ENCODE measurements at places on chromosomes 5 and 9.

- no peak for DNase-seq
These were observed 655 bp downstream of the GRIN1 start for GRCh38 chr9:137139468-137140150.

GRCh38 chr9:6090277-6091210 is 75.1 kb upstream of the RANBP6 start:
- DNase-seq = peak; percentile 44

- DNase-seq = no peak
These were observed 399.5 kb upstream of the TNC start for GRCh38 chr9:115517335-115518075.

DNA sequence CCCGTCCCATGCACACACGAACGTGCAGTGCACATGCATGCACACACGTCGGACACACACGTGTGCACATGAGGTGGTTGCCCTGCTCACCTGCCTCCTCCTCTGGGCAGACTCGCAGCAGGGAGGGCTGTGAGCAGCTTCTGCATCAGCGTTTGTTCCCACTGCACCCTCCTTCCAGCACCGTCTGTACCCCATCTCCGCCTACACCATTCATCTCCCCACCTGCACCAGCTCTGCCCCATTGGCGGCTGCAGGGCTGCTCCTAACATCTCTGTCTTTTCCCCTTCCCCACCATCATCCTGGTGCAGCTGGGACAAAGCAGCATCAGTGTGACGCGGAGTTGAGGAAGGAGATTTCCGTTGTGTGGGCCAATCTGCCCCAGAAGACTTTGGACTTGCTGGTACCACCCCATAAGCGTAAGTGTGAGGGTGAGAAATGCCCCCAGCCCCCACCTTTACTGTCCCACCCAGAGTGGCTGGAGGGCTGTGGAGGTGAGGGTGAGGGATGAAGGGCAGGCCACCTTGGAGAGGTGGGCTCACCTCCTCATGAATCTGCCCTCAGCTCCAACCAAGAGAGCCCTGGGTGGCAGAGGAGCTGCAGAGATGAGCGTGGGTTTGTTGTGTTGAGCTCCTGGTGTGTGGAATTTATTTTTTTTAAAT is 234.6 kb downstream of the CACNA1B start:
- no peak for DNase-seq

- no peak for DNase-seq
These were observed 75.8 kb upstream of the SARDH start for GRCh38 chr9:133813749-133814585.

DNA sequence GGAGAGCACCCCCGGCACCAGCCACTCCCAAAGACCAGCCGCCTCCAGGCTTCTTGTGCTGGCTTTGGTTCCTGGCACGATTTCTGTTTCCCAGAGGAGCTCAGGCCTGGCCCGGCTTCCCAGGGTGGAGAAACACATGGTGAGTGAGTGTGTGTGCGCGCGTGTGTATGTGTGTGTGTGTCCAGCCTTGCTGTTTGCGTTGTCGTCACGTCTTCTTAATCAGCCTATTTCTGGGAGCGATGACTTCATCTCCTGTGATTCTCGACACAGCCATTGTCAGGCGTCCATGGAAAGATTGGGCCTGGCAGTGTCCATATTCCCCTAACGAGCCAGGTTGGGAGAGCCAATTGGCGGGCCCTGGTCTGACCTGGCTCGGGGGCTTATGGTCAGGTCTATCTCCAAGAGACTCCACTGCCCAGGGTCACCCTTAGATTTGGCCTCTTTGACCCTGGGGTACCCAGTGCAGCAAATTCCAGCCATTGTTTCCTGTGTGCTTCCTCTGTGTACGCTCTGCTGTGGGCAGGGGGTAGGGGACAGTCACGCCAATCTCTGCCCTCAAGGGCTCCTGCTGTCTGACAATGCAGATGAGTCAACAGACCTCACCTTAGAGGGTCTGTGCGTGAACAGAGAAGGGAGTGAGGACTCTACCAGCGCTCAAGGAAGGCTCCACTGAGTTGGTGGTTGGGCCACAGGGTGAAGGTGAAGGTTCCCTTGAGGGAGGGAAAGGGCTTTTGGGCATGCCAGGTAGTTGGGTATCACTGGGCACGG is 73.8 kb downstream of the DAB2IP start:
- peak; percentile 45 for DNase-seq

GRCh38 chr5:136084698-136085097 is 47.9 kb upstream of the SMAD5 start:
- no peak for DNase-seq

- DNase-seq = no peak
These were observed 72.2 kb downstream of the SHB start for GRCh38 chr9:37996819-37997217.

DNA sequence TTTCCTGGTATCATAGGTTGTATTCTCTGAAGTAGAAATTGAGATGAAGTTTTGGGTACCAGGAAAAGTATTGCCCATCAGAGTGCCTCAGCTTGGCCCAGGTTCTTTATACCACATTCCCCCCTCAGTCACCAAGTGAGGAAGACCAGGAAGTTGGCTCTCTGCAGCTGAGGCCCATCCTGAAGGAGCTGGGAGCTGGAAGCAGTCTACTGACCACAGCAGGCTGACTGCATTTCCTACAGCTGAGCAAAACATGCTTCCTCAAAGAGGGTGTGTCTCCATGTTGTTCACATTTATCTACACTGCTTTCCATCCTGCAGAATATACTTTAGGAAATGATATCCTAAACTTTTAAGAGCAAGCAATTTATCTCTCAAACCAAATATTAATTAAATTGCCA is 654.6 kb downstream of the ELAVL2 start:
- DNase-seq = no peak

DNA sequence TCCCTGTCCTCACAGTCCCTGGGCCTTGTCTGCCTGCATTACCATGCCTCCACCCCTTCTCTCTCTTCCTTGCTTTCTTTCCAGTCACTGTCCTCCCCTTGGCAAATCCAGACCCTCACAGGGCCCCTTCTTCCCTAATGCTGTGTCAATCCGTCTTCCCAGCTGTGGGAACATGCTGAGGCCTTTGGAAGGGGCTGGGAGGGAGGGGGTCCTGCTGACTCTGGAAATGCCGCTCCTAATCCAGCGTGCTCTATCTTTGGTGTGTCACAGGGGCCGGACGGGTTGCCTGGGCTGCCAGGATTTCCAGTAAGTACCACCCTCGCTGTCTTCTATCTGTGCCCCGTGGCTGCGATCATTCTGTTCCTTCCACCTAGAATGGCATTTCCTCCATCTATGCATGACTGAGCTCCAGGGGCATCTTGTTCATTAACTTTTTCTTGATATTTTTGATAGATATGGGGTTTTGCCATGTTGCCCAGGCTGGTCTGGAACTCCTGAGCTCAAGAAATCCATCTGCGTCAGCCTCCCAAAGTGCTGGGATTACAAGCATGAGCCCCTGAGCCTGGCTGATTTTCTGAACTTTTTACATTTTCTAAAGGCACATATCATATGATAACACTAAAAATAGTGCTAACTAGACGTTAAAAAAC is 64.5 kb upstream of the TGFBR1 start:
- DNase-seq = no peak

- DNase-seq = no peak
These were observed 48.7 kb upstream of the FSD1L start for GRCh38 chr9:105399117-105399516.

GRCh38 chr9:10999646-11000045 is 386.8 kb upstream of the PTPRD start:
- DNase-seq = no peak

- DNase-seq = no peak
These were observed 167.4 kb downstream of the TMEM167A start for GRCh38 chr5:82909771-82910170.

GRCh38 chr9:111904891-111905291 is 8.3 kb downstream of the UGCG start:
- DNase-seq = no peak

DNA sequence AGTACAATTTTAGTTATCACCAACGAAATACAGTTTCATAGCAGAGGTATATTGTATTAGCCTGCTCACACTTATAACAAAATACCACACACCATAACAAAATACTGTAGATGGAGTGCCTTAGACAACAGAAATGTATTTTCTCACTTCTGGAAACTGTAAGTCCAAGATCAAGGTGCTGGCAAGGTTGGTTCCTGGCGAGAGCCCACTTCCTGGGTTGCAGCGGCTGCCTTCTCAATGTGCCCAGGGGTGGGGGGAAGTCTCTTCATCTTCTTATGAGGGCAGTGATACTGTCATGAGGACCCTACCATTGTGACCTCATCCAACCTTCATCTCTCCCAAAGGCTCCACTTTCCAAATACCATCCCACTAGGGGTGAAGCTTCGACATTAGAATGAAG is 30.5 kb upstream of the GADD45G start:
- DNase-seq = no peak

DNA sequence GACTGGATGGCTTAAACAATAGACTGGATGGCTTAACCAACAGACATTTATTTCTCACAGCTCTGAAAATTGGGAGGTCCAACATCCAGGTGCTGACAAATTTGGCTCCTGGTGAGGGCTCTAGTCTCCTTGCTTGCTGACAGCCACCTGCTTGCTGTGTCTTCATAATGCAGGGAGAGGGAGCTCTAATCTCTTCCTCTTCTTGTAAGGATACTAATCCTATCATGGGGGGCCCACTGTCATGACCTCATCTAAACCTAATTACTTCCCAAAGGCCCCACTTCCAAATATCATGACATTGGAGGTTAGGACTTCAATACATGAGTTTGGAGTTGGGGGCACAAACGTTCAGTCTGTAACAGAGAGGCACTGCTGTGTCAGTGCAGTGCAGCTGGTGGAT is 26.4 kb downstream of the FOXD1 start:
- DNase-seq = no peak

DNA sequence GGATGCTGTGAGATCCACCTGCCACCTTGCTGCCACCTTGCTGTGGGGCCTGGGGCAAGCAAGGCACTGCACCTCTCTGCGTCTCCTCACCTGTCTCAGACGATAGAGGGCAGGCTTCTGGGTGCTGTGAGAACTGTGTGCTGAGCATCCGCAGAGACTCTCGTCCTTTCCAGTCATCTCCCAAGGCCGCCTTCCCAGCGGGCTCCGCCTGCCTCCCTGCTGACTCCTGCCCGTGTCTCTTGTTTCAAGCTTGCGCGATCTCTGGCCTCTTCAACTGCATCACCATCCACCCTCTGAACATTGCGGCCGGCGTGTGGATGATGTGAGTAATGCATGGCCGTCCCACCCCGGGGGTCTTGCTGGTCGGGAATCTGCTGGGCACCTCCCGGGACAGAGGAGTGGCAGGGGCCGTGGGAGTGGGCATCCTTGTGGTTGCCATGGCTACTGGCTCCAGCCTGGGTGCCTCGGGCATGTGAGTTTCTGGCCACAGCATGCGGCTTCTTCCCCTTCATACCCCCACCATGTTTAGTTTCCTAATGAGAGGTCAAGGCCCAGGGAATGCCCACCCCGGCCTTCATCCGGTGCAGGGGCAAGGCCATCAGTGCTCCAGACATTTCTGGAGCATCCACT is 3.6 kb downstream of the CACFD1 start:
- no peak for DNase-seq

DNA sequence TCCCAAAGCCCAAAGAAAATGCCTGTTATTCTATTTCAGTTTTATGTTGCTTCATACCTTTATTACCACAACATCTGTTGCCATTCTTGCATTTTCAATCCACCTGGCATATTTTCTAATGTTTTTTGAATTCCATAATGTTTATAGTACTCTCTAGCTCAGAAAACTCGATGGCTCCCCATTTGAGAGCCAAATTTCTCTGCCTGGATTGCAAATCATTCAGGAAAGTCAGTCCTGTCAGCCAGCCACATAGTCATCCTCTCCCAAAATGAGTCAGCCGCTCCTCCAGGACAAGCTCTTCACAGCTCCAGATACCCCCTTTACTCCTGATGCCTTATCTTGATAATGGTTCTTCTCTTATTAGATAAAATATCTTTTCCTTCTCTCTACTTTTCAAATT is 78.2 kb upstream of the ADCY2 start:
- no peak for DNase-seq

- DNase-seq = peak; percentile 67
These were observed 50.5 kb downstream of the PRRT1B start for GRCh38 chr9:131595696-131596429.

GRCh38 chr9:137067860-137068538 is 2.4 kb downstream of the SAPCD2 start:
- peak; percentile 60 for DNase-seq

DNA sequence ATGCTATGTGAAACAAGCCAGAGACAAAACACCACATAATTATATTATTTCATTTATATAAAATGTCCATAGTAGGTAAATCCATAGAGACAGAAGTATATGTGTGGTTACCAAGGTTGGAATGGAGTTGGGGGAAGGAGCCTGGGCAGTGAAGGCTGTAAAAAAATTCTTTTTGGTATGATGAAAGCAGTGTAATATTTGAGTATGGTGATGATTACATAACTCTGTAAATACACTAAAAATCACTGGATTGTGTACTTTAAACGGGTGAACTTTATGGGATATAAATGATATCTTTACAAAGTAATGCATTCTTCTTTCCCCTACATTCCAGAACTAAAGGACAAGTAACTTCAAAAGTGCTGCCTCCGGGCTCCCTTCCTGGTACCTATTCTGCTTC is 155.8 kb downstream of the SH3GL2 start:
- DNase-seq = no peak

- DNase-seq = no peak
These were observed 162.8 kb downstream of the SREK1 start for GRCh38 chr5:66306844-66307315.

DNA sequence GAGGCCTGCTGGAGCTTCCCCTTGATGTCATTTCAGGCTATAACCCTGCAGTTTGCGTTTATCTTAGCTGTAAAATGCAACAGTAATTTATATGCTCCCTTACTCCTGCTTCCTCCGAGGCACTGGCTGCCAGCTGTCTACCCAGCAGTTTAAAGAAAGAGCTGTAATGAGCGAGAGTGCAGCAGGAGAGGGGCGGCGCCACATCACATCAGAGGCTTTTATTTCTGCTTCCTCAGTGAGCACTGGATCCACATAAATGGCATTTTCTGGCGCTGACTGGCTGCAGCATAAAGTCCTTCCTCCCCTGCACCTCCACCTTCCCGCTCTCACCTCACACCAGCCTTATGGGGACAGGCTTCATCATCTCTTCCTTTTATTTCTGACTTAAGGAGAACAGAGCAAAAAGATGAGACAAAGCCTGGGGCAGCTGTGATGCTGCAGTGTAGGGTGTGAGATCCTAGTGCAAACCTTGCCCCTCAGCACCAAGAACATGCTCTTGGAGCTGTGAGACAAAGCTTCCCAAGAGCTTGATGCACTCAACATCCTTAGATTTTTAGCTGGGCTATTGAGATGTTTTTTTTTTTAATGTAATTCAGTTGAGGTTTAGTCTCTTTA is 829.6 kb upstream of the ZNF608 start:
- no peak for DNase-seq

GRCh38 chr9:76166526-76166925 is 227.7 kb downstream of the RFK start:
- peak; percentile 6 for DNase-seq

Data from renal cortical epithelial cell (primary cell).